Head of caudate nucleus (tissue), 42 donors: ENCODE measurements at places on chromosomes 2 and 18.

DNA sequence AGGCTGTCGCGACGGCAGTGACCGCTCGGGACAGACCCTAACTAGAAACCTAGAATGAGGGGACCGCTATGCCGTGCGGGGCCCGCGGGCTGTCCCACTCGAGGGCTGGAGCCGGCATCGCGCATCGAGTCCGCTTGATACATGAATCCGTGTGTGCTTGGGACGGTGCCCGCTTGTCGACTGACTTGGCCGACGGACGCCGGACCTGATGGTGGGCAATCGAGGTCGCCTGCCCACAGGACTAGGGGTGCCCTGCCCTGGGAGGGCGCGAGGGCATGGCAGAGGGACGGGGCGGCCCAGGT lies 749 bp upstream of the PTMA start:
- DNase-seq, result no peak

DNA sequence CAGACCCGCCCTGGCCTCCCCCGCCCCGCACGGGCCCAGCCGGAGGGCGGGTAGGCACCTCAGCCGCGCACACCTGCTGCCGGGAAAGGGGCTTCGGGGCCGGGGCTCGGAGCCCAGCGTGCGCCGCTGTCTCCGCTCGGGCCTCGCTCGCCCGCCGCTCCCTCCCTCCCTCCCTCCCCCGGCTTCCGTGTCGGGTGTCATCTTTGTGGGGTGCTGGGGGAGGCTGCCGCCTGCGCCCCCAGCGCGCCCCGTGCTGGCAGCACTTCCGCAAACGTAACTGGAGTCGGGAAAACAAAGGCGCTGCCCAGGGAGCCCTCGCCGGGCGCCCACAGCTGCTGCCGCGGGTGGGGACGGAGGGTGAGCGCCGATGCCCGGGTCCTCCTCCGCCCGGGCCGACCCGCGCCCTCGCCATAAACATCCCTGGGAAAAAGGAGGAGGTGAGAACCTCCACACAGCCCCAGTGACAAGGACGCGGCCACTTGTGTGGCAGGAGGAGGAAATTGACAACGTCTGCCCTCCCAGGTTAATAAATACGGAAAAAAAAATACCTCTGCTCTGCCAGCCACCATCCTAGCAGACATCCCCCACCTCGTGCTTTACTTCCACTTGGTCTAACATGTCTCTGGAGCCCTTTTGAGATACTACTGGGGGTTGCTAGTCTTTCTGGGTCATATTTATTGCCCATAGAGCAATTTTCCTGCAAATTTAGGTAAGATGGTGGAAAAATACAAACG lies 550 bp downstream of the MFSD6 start:
- DNase-seq, result peak; percentile 86

GRCh38 chr2:11559786-11560155 lies 25.9 kb downstream of the GREB1 start:
- DNase-seq, result no peak

DNA sequence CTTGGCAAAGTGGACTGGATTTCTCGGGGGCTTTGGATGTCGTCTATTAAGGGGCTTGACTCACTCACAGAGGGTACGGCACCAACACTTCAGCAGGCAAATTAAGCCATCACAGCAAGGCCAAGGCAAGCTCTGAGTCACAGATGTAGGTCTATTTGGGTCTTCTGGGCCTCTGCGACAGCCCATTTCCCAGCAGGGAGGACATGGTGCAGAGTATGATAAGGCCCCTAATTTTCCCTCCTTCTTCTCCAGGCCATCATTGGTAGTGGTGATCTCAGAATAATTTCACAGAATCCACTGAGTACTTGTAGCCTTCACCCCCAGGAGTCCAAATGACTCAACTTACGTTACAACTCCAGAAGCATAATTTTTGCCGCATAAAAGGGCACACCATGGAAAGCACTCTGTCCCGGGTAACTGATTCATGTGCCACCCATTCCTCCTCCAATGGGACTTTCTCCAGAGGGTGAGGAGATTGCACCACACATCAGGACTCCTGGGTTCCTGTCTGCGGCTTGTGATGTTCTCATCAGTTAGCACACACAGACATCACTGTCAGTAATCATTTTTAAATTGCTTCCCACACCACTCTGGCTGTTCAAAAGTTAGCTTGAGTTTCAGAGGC lies 164.9 kb downstream of the TXNL1 start:
- no peak for DNase-seq

DNA sequence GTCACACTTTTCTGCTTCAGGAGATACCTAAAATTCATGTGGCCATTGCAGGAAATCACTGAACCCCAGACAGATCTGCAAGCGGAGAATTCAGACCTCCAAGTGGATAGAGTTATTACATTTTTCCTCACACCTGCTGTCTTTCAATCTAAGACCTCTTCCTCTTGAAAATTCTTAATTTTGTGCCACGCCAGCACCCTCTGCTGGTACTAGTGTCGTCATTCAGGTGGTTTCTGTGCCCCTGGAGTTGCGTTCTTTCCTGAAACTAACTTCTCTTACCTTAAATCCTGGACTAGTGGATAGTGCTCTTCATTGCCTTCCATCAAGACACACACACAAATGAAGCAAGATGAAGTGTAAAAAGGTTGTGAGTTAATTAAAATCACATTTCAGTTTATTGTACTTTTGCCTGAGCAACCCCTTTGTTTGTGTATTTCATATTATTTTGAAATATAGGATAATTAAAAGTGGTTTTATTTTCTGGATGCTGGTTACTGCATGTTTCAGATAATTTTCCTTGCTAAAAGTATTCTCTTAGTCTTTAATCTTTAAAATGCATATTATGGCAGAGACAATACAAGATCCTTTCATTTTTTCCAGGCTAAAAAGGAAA lies 1.6 kb upstream of the DNER start:
- DNase-seq, result peak; percentile 68

GRCh38 chr2:158999458-158999857 lies 31.0 kb downstream of the TANC1 start:
- DNase-seq, result no peak

DNA sequence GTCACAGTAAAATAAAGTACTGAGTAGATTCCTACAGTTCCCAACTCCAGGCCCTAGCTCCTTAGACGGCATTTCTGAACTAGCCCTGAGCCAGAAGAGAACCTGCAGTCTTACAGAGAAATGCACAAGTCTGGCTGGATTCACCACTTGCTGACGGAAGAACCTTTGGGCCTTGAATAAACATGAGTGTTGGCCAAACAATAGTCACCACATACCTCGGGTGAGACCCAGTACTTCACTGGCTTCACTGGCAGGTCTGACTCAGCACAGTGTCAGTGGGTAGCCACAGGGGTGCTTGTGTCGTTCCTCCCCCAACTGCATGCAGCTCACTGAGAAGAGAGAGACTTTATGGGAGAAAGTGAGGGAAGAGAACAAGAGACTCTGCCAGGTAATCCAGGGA lies 88.9 kb downstream of the TMEM185B start:
- DNase-seq, result no peak

DNA sequence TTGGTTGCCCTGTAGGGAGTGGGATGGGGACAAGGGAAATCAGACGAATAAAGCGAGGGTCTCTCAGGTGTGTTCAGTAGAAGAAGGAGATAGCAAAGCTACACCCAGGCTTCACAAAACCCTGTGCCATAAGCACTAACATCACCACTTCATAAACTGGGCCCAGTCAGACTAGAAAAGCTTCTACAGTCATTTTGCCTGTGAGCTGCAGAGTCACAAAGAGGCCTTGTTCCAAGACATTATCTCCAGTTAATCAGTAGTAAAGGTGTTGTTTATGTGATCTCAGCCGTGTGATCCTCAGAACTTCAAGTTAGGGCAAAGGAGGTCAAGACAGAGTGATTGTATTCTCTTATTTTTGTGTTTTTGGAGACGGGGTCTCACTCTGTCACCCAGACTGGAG lies 148.0 kb downstream of the GALR1 start:
- DNase-seq, result no peak

DNA sequence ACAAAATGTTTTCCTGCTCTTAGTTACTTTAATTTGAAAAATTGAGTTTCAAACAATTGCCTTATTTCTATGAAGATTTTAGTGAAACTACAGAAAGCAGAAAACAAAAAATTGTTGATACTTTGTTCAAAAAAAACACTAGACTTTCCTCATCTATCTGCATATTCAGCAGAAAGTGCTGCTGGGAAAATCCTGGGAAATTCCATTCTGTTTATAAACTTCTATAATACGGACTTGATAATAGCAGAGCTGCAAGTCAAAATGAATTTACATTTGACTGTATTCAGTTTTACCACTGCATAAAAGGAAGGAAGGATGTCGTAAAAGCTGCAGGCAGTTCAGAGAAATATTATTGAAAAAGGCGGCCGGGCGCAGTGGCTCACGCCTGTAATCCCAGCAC lies 24.9 kb upstream of the ERICH2 start:
- no peak for DNase-seq

DNA sequence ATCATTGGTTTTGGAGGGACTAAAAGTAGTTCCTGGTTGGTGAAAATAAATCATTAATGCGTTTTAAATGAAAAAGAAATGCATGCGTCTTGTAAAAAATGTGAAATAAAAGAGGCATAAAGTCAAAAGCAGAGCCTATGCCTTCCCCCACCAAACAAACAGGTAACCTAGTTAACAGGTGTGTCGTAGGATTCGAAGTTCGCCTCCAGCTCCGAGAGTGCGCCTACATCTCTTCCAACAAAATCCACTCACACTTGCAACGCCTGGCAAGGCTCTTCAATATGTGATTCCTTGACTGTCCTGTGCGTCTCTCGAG lies 677 bp upstream of the SMAD4 start:
- DNase-seq, result no peak

GRCh38 chr2:11824901-11825828 lies 78.7 kb downstream of the LPIN1 start:
- DNase-seq, result no peak

DNA sequence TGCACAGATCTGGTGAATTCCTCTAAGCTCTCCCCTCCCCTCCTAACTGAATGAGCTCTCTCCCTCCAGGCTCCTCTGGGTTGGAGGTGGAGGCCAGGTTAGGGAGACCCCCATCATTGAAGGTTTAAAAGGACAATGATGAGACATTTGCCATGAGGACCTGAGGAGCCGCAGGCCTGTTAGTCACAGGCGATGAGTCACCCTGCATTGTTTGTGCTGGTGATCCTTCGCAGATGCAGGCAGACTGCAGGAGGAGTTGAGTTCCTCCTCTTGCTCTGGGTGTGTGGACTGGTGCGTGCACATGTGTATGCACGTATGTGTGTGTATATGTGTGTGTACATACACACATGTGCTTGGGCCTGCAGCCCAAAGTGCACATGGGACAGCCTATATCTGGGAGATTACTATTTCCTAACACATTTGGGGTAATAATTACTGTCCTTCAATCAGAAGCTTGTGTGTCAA lies 42.0 kb downstream of the MCFD2 start:
- DNase-seq, result peak; percentile 12

DNA sequence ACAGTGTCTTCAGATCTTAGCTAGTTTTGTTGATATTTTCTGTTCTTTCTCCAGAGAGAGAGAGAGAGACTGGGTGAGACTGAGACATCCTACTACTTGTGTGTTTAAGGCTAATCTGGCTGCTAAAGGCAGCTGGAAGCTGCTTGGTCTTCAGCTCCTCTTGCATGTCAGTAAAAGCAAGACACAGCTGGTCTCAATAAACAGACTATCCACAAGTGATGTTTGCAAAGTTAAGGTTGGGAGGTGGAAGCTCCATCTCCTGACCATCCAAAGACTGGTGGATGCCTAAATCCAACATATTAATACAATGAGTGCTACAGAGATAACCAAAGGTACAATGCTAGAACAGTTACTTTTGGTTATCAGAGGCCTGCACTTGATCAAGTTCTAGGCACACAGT lies 17.8 kb downstream of the ERFE start:
- DNase-seq, result no peak

- no peak for DNase-seq
Observed at GRCh38 chr2:159009940-159010339, 41.5 kb downstream of the TANC1 start.

- no peak for DNase-seq
Observed at GRCh38 chr2:200396781-200397242, 90.3 kb downstream of the SPATS2L start.

DNA sequence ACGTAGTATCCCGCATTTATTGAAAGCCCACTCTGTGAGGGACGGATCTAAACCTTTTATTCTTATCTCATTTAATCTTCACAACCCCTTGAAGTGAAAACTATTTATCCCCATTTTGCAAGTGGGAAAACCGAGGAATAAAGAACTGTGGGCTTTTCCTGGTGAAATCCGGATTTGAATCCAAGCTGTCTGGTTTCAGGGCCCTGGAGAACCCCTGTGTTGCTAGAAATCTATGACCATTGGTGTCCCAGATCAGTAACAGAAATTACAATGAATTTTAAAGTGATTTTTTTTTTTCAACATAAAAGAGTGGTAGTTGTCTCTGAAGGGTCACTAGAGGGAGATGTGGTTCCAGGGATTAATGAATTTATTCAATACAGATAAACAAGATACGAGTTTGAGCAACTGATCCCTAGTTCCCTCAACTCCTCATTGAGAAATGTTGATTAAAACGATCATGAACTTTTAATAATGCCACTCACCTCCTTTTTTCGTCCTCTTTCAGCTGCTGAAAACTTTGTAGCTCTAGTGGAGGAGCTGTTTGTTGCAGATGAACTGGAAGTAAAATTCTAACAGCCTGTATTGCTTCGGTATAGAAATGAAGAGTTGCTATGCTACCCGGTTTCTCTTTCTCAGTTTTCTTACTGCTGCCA lies 940 bp downstream of the XRCC5 start:
- DNase-seq, result no peak

GRCh38 chr18:3319399-3319798 lies 57.5 kb downstream of the MYL12B start:
- no peak for DNase-seq

GRCh38 chr2:118527571-118527970 lies 319.9 kb downstream of the EN1 start:
- DNase-seq, result no peak

GRCh38 chr2:129872446-129872845 lies 107.0 kb upstream of the RAB6C start:
- DNase-seq, result no peak

GRCh38 chr2:201701646-201702045 lies 3.2 kb upstream of the MPP4 start:
- DNase-seq, result no peak

- DNase-seq, result no peak
Observed at GRCh38 chr2:29317077-29317517, 201.9 kb downstream of the CLIP4 start.
